Lung (tissue), 17 donors: ENCODE measurements at places on chromosomes 13 and 19. TPM values are rescaled to one million over a fixed set of nuclear protein-coding genes. Genes with fewer than 3 reads are reported as not detected.

The UPF1 gene
- 89.2 TPM for total RNA-seq

GRCh38 chr13:33318037-33318436 lies 32.5 kb upstream of the STARD13 start:
- H3K4me1 ChIP-seq: peaks cover 6% of the 10 kb centered on the region
- H3K27me3 ChIP-seq: no peaks in the 10 kb centered on the region
- H3K36me3 ChIP-seq: no peaks in the 10 kb centered on the region
- H3K27ac ChIP-seq: no peak overlapping the region

DNA sequence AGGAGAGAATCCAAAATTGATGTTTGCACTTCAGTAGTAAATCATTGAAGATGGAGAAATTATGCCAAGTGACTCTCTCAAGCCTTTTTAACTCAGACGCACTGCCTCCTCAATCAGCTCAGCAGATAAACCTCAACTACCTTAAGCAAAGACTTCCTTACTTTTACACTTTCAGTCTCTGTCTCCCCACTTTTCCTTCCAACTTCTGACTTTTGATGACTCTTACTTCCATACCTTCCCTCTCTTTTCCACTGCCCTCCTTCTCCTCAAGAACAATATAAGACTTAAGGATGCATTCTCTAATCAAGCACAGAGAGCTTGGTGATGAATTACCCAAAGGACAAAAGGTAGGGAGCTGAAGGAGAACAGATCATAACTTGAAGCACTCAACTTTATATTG lies 4.8 kb upstream of the DACH1 start:
- H3K4me1 ChIP-seq: peaks cover 7% of the 10 kb centered on the region
- no peak overlapping the region for H3K27ac ChIP-seq
- no peak for DNase-seq
- peaks cover 6% of the 10 kb centered on the region for H3K27me3 ChIP-seq

GRCh38 chr13:96011291-96011872 lies 41.8 kb downstream of the UGGT2 start:
- no peaks in the 10 kb centered on the region for H3K27me3 ChIP-seq
- DNase-seq: no peak
- no peak overlapping the region for H3K4me3 ChIP-seq
- no peaks in the 10 kb centered on the region for H3K4me1 ChIP-seq
- H3K27ac ChIP-seq: no peak overlapping the region

The NCR1 gene
- 0.63 TPM for total RNA-seq

DNA sequence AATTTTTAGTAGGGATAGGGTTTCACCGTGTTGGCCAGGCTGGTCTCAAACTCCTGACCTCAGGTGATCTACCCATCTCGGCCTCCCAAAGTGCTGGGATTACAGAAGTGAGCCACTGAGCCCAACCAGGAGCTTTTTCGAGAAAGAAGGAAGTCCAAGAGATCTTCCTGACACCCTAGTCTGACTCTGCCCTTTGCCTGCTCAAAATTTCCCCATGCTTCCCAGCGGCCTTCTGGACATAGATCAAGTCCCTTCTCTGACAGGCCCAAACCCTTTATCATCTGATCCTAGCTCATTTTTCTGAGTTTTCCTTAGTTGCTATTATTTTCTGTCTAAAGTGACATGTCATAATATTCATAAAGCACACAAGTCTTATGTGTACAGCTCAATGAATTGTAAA lies 1.5 kb upstream of the BAX start:
- no peak for DNase-seq
- no peaks in the 10 kb centered on the region for H3K27me3 ChIP-seq
- H3K36me3 ChIP-seq: no peaks in the 10 kb centered on the region
